ENCODE measurements at places on chromosomes 1 and 21.
A peak's percentile ranks its signal among the peaks of the same experiment; 100 is the strongest.

GRCh38 chr1:64744492-64745180 is at the start of gene RAVER2:
RAVER2 (plus strand) TSS chr1:64745075; CDS start chr1:64745173, 98 bp downstream.
- peak; percentile 50 for DNase-seq

- no peak for DNase-seq
Measured at GRCh38 chr1:116340506-116341231, 32.4 kb upstream of the ATP1A1 start.

- no peak for DNase-seq
Measured at GRCh38 chr1:99634971-99635624, 10.8 kb upstream of the PALMD start.

- DNase-seq: no peak
Measured at GRCh38 chr21:46550116-46550941, 54.6 kb downstream of the S100B start.

DNA sequence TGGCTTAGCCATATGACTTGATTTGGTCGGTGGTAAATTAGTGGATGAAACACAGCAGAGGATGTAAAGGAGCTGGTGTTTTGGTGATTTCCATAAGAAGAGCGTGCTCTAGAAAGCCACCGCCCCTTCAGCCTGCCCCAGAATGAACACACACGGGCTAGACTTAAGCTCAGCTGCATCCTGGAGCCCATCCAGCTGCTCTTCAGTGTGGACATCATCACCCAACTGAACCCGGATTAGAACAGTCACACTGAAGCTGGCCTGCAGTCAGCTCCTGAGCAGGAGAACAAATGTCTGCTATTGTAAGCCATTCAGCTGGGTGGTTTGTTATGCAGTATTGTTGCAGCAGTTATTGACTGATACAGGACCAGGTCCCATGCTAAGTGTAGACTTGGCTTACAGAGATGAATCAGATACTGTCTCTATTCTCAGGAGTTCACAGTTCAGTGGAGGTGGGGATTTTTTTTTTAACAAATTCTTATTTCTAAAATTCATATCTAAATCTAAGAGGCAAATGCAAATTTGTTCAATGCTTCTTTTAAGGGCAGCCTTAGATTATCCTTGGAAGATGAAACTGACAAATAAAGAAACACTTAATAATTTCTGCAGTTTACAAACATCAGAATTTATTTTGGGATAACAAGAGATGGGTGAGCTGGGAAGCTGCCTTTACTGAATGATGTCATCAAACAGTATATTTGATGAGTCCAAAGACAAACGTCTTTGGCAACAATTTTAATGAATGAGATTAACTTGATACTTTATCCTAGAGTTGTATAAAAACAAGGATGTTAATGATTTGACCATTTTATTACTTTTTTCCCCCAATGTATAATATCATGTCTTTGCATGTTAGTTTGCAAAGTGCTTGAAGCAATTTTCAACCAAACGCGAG is 251.2 kb downstream of the TRABD2B start:
- DNase-seq: no peak

- no peak for DNase-seq
Measured at GRCh38 chr1:58620926-58621325, 43.9 kb upstream of the TACSTD2 start.

GRCh38 chr1:15526021-15526489 is 593 bp upstream of the DNAJC16 start:
- no peak for DNase-seq

DNA sequence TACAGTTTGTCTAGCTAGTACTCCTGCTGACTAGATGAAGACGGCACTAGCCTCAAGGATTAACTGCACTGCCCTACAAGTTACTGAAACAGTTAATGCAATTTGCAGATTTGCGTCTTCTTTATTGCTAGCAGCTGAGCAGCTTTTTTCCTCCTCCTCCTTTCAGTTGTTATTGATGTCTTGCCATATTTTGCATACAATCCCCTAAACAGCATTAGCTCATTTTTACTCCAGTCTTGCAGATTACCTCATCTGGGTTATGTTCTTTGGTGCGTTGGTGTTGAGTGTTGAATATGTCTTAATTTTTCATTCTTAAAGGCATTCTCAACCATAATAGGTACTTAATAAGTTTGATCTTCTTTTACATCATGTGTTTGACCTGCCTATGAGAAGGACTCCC is 363.4 kb upstream of the LYPLAL1 start:
- DNase-seq: no peak

DNA sequence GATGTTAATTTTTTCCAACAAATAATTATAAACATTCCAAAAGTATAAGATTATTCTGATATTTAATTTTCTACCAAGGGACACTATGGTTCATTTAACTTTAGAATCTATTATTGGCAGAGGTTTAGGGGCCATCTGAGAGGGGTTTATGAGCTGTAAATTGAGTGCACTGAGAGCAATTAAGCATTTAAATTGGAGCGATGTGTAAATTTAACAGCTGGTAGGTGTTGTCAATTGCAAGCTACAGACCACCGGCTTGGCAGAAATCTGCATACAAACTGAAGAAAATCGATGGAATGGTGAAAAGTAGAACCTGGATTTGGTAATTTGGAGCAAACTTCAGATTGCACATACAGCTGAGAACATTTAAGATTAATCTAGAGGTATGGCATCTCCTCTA is 55.8 kb upstream of the MTF2 start:
- no peak for DNase-seq

DNA sequence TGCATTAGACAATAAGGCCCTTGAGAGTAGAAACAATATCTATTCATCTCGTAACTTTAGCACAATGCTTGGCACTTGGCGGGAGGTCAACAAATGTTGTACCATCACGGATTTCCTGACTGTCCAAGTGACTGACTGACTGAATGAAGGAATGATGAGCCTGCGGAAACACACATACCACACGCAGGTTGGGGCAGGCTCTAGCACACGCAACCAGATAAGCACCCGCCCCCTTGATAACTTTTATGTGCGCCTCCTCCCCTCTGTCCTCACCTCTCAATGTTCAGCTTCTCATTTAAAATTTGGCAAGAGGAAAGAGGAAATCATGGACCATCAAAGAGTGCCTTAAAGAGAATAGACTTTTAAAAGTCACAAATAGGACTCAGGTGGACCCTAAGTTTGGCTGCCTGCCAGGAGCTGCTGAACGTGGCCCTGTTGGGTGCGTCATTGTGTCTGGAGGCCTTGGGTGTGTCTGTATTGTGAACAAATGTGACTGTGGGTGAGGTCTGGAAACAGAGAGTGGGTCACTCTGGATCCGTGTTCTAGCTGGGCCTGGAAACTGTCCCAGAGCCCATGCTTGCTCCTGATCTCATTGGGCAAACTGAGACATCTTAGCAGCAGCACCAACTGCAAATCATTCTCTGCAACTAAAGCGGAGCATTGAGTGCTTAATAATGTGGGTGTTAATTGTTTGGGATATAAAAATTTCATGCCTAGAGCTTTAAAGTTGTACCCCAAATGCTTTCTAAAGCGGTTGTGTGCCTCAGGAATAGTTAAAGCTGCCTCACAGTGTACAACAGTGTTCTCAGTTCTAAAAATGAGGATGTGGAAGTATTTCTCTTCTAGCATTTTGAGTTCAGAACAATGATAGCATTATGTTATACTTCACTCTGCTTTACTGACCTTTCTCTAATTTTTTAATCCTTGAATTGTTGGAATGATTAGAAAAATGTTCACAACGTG is 47.6 kb upstream of the ABCG1 start:
- DNase-seq: no peak
